ENCODE measurements at places on chromosomes 13 and 19.

DNA sequence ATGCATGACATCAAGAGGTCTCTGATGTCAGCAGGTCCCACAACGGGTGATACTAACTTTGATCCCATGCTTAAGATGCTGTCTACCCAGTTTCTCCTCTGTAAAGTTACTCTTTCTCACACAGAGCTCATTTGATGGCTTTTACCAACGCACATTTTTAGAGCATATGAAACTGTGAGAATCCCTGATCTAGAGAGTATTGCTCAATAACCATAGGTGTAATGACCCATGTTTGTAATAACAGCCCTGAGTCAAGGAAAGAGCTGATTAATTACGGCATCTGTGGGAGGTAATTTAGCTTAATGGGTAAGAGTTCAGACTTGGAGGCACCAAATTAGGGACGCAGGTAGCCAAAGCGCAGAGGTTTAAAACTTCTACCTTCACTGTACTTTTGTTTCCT lies 18.0 kb upstream of the IZUMO2 start:
- no peak for DNase-seq

DNA sequence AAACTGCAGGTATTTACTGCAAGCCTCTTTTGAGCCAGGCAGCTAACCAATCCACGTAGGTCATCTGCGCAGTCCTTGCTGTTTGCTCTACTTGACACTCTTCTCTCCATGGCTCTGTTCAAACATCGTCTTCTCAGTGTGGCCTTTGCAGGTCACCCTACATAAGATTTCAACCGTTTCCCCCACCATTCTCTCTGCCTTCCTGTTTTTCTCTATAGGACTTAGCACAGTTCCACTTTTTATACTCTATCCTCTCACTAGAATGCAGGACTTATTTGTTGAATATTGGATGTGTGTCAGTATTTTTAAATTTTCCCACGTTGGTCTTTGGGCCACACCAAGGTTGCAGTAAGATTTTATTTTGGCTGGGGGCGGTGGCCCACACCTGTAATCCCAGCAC lies 1.7 kb upstream of the FBXW9 start:
- DNase-seq = no peak

GRCh38 chr13:95236774-95237173 lies 64.5 kb downstream of the ABCC4 start:
- no peak for DNase-seq

- DNase-seq = no peak
Measured at GRCh38 chr13:33730619-33731018, 87.3 kb upstream of the RFC3 start.

- no peak for DNase-seq
Measured at GRCh38 chr19:14510311-14511228, 7.6 kb downstream of the DNAJB1 start.

DNA sequence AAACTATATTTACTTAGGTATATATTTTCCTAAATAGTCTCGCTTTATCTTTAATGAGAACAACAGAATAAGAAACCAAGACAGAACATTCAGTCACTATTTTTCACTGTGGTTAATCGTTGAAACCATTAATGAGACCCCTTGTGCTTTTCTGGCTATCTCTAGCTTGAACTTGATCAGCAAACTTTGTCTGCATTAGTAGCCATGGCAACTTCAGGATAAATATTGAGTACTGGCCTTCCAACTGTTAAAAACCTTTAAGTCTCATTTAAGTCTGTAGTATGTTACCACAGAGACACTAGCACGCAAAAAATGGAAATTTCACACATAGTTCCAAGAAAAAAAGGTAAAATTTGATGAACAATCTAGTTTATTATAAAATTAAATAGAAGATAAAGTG lies 946.0 kb downstream of the SLITRK5 start:
- DNase-seq = no peak

DNA sequence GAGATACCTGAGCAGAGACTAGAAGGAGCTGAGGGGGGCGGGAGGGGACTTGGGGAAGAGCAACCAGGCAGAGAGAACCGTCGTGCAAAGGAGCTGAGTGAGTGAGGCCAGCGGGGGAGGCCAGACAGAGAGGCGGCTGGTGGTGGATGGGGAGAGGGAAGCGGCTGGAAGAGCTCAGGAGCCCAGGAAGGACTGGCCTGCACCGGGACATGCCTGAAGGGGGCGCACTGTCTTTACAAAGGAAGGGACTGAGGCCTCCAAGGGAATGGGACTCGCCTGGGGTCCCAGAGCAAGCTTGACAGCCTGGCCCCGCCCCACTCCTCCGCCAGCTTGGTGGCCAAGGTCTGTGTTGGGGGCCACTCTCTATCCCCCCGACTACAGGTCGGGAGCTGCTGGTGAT lies 14.9 kb downstream of the ONECUT3 start:
- DNase-seq = no peak

DNA sequence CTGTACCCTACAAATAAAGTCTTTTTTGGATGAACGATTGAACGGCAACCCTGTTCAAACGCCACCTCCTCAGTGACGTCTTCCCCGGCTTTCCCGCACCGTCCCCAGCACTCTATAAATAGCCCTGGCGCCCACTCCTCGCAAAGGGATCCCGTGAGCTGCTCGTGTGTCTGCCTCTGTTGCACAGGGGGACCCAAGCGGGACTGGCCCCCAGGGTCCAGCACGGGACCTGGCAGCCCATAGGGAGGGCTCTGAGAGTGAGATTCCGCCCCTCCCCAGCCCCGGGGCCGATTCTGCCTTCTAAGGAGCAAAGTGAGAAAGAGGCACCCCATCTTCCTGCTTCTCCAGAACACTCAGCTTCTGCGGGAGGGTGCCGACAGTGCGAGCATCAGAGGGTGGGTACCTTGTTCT lies 8.1 kb upstream of the FKRP start:
- DNase-seq = no peak

DNA sequence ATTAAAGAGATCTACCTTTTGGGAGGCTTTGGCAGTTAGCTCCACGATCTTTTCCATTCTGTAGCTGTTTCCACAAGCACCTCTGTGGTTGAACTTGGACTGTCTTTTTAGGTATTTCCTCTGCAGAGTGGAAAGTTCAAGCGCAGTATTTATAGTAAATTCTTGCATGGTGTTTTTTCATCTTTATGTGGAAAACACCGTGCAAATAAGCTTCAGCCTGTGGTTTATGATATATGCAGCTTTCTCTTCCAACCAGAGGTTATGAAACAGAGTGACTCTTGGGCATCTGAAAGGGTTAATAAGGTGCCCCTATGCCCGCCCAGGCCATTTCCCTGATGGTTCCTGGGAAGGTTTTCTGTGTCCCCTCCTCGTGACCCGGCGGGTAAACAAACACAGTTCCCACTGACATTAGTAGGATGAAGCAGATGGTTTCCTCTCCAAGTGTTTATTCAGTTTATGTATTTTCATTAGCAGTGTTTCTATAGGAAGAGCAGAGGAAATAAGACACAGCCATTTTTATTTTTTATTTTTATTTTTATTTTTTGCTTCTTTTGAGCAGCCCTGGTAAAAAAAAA lies 39.7 kb upstream of the RNF113B start:
- DNase-seq = no peak

DNA sequence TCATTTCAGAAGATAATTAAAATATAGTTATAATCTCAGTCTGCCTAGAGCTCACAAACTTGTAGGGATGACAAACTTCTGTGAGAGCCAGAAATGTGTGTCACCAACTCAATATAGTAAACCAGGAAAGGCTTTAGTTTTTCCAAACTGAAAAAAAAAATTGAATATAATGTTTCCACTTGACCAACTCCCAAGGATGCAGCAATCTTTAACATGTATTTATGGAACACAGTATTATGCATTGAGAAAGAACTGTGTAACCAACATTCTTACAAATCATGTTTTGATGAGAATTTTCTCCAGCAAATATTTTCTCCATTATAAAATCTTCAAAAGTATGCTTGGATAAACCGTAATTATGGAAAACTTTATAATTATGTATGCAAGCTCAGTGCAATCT lies 50.1 kb upstream of the KLF12 start:
- DNase-seq = no peak

- DNase-seq = no peak
Measured at GRCh38 chr13:98013241-98013640, 59.8 kb downstream of the IPO5 start.

- no peak for DNase-seq
Measured at GRCh38 chr13:30755678-30756077, 20.3 kb downstream of the ALOX5AP start.

DNA sequence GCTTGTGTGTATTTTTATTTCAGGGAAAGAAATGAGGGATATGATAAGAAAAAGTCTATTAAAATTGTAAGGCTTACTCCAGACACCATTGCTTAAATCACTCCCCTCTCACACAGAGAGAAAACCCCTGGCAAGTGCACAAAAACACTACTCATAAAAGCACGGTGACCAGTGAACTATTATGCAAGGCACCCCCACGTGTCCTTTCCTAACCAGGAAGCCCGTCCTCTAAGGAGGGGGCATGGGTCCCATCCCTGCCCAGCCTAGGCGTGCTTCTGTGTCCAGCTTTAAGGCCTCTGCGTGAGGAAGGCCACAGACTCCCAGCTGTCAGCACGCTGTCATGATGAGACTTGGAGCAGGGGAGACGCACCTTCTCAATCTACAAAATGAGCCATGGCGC lies 83.5 kb downstream of the SLC7A1 start:
- no peak for DNase-seq

- DNase-seq = no peak
Measured at GRCh38 chr19:38657633-38658222, 10.3 kb downstream of the ACTN4 start.

GRCh38 chr13:21047087-21047486 lies 14.3 kb downstream of the LATS2 start:
- no peak for DNase-seq

- DNase-seq = no peak
Measured at GRCh38 chr19:18170714-18171255, 2.8 kb upstream of the IFI30 start.

- DNase-seq = peak; percentile 78
Measured at GRCh38 chr19:13839130-13839937, 37.6 kb upstream of the NANOS3 start.

- DNase-seq = no peak
Measured at GRCh38 chr13:113832205-113832604, 31.7 kb downstream of the GAS6 start.

DNA sequence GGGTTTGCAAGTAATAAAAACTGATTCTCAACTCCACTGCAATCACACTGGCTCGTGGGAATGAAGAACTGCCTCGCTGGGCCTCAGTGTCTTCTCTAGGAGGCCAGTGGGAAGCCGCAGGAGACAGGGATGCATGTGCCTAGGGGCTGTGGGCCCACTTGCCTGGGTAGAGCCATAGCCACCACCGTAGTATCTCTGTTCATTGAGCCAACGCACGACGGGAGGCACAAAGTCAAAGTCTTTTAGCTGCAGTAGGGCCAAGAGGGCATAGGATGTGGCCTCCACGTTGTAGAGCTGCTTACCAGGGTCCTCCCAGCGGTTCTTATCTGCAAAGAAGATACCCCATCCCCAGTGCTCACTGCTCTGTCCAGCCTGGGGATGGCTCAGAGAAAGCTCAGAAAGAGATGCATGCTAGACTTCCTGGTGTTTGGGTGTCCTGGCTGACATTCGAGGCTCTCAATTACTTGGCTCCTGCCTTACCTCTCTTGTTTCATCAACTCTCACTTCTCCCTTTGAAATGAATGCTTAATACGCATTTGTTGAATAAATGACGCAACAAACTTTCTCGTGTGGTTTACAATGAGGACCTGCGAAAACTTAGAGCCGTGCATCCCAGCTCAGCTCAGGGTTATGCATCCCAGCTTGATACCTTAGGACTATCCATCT lies 16.1 kb upstream of the TNFSF14 start:
- DNase-seq = no peak

GRCh38 chr13:35720690-35721554 lies 244.4 kb upstream of the MAB21L1 start:
- no peak for DNase-seq

- no peak for DNase-seq
Measured at GRCh38 chr19:58338825-58339558, 12.2 kb downstream of the ZSCAN22 start.

DNA sequence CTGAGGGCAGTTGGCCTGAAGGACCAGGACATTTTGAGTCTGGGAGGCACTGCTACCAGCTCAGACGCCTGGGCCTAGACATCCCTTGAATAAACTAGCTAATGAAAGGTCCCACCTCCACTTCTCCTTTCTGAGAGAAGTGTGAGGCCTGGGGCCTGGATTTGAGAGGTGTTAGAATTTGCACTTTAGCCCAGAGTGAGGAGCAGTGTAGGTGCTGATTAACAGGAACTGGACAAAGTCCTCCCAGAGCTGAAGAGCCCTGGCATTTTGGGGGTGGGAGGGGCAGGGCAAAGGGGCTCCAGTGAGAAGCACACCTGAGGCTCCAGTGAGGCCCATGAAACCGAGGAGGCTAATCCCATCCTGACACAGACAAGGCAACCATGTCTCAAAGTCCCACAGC lies 15.2 kb upstream of the SLC1A5 start:
- no peak for DNase-seq

GRCh38 chr19:31041461-31041860 lies 307.8 kb downstream of the TSHZ3 start:
- no peak for DNase-seq

- no peak for DNase-seq
Measured at GRCh38 chr13:64675255-64675892, 2554.8 kb downstream of the PCDH9 start.

DNA sequence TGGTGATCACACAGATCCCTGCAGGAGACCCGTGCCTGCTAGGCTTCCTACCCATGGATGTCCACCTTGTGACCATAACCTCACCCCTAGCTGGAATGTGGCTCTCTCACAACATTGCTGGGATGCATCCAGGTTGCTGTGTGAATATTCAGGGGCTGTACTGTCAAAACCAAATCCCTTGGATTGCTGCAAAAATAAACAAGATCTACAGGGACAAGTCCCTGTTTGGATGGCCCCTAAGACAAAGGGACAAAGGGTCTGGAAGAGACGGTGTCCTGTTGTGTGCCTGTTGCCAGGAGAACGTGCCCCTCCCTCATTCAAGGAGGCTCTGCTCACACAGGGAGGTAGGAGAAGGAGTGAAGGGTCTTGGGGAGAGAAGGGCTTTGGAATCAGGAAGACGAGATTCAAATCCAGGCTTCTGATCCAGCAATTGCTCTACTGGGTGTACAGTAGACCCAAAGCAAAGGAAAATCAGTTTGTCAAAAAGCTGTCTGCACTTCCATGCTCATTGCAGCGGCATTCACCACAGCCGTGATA lies 89.2 kb upstream of the WASF3 start:
- DNase-seq = no peak

DNA sequence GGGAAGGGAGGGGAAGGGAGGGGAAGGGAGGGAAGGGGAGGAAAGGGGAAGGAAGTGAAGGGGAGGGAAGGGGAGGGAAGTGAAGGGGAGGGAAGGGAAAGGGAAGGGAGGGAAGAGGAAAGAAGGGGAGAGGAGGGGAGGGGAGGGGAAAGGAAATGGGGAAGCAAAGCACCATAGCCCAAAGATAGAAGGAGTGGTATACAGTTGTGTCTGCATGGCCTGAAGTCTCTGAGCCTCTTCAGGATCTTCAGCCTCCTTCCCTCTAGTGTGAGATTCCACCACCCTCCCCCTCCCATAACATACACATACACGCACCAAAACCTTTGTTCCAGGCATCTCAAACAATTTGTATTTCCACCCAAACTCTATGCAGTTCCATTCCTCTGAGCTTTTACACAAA lies 96.2 kb upstream of the SERP2 start:
- no peak for DNase-seq

GRCh38 chr13:49108196-49108595 lies 111.9 kb upstream of the MLNR start:
- no peak for DNase-seq

GRCh38 chr19:23991170-23991569 lies 76.5 kb downstream of the ZNF726 start:
- DNase-seq = no peak

GRCh38 chr13:30113983-30114570 lies 193.3 kb downstream of the KATNAL1 start:
- no peak for DNase-seq

- DNase-seq = no peak
Measured at GRCh38 chr19:2582984-2583956, 107.3 kb downstream of the GADD45B start.
